Stimulated activated CD8-positive, alpha-beta memory T cell treated with anti-CD3 and anti-CD28 coated beads, Interleukin-4, amount 100 ng/mL, for 4 hours (primary cell): ENCODE measurements at places on chromosomes 13 and 19.

DNA sequence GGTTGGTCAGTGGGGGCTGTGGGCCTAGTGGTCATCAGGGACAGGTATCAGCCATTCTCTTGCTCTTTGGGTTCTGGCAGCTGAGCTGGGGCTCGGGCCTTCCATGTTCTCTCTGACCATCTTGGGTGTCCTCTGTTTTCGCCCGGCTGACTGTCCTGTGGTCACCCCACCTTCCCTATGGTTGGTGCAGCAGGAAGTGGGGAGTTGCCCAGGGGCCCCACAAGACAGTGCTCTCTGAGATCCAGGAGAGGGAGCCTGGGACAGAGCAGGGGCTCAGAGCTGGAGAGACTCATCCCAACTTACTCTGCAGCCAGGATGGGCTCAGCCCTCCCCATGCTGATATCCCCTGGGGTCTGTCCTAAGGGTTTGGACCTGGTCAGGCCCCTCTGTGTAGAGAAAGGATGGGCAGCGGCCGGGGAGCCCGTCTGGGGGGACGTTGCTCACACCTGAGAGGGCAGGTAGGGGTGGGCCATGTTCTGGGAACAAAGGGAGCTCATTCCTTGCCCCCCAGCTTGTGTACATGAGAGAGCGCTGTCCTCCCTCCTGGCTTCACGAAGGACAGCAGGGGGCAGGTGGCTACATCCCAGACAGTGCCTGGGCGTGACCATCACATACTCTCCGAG, 937 bp upstream of the CEACAM8 start:
- no peak for DNase-seq

DNA sequence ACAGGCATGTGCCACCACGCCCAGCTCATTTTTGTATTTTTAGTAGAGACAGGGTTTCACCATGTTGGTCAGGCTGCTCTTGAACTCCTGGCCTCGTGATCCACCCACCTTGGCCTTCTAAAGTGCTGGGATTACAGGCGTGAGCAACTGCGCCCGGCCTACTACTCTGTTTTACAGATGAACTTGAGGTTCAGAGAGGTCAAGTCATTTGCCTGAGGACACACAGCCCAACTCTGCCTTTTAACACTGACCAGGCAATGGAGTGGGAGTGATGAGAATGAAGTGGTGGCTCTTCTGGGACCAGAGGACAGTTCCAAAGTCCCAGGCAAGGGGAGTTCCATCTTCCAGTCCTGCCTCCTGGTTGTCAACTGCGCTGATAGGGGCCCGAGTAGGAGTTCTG, 41.4 kb downstream of the CERS4 start:
- DNase-seq = no peak

- DNase-seq = no peak
These were observed 773 bp downstream of the LIM2 start for GRCh38 chr19:51386882-51387520.

- DNase-seq = no peak
These were observed 11.3 kb upstream of the FFAR2 start for GRCh38 chr19:35436477-35437405.

DNA sequence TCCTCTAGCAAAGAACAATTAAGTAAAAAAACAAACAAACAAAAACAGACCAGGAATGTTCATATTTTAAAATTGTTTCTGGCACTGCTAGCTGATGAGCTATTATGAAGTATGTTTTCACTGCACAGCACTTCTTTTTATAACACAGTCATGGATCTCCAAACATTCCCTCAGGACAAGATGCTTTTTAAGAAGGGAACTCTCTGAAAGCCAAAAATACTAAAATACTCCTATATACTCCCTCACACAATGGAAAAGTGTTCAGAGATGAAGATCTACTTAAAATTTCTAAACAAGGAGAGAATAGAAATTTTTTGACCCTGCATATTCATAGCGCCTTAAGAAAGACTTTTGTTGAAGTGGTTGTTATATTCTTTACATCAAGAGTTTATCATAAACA, 926.8 kb downstream of the DIAPH3 start:
- no peak for DNase-seq

DNA sequence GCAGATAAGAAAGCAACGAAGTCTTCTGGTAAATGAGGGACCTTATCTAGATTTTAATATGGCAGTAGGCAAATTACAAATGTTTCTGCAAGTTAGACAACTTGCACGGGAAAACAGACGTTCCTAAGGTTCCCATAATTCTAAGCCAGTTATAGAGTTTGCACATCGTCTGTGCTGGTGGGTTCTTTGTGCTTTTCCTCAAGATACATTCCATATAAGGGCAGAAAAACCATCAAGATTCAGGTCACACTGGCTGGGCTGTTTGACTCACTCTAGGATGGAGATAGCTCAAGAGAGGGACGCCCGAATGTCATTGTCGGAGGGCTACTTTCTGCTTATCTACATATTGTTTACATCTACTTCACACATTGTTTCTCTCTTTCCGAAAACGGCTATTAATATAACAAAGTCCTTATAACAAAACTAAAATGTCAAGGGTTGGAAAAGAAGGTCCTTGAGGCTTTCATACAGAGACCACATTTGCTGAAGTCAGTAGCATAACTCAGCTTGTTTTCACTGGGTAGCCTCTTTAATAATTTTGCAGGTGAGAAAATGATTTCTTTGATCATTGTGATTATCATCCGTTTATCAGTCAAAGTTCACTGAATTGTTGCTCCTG, 44.4 kb downstream of the SOX1 start:
- DNase-seq = no peak

GRCh38 chr19:8585894-8586750, 8.9 kb upstream of the MYO1F start:
- no peak for DNase-seq

GRCh38 chr13:44927968-44928367, 61.3 kb downstream of the NUFIP1 start:
- no peak for DNase-seq

DNA sequence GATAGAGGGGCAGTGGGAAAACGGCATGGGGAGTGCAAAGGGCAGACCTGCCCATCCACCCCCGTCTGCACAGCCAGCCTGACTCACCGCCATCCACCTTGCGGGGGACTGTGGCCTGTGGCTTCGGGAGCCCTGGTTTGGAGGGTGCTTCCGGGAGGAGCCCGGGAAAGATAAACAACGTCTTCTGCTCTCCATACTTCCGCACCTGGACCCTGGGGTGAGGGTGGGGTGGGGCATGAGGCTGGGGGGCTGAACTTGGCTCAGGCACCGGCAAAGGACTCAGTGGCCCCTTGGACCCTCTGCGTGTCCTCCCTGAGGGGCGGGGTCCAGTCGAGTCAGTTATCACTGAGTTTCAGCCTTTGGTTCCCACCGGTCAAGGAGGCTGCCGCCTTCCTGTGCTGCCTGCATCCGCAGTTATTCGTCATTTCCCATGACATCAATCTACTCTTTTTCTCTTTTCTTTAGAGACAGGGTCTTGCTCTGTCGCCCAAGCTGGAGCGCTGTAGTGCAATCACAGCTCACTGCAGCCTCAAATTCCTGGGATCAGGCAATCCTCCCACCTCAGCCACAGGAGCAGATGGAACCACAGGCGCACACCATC, 3.2 kb downstream of the GPR108 start:
- DNase-seq = no peak

DNA sequence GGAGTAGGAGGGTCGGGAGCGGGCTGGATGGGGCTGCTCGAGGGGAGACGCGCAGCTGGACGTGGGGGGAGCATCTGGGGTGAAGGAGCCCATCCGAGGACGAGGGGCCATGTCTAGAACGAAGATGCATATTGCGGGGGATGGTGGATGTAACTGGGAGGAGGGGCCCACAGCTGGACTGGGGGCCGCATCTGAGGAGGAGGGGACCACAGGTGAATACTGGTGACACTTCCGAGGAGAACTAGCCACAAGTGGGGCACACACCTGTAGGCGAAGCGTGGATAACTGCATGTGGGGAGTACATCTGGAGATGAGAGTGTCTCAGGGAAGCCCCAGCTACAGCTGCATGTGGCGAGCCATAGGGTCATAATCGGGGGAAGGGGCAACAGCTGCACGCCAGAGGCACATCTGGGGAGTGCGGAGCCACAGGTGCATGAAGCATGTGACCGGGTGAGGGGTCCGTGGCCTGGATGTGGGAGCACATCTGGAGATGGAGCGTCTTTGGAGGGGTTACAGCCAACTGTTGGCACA, 402 bp downstream of the ZSWIM9 start:
- DNase-seq = no peak

DNA sequence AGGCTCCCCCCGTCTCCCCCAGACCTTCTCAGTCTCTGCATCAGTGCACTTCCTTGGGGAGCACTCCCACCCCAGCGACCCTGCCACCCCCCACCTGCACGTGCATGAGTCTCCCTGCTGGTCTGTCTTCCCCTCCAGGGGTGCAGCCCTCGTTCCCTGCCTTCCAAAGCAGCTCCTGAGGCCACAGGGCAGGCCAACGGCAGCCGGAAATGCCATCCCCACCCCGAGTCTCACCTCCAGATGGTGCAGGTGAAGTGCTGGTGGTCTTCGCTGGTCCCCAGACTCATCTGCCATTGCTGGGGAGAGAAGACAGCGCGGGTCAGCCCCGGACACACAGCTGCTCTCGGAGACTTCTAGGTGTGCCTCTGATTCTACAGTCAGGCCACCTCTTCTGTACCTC, 5.5 kb downstream of the MYDGF start:
- no peak for DNase-seq

- DNase-seq = no peak
These were observed 88.8 kb downstream of the IER2 start for GRCh38 chr19:13238891-13239534.

DNA sequence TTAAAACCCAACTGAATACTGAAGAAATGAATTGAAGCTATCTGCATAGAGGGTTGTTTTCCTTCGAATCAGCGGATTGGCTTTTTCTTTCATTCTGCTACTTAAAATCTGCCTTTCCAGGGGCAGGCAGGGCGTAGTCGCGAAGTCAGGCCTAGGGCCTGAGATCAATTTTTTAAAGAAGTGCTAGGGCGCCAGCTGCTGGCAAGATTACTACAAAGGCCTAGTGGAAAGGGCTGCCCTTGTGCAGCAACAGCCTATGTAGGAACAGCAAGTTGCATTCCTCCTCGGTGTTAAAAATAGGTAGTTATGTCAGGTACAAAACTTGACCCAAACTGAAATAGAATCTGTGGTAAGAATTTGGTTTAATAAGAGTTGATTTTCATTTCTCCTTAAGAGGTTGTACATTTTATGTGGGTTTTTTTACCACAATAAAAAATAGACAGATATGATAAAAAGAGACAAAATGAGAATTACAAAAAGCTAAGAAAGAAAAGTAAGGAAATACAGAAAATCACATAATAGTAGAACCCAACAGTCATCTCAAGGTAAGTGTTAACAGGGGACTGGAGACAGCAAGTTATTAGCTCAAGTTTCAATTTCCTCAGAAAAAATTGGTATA, 9.5 kb upstream of the URAD start:
- DNase-seq = no peak

DNA sequence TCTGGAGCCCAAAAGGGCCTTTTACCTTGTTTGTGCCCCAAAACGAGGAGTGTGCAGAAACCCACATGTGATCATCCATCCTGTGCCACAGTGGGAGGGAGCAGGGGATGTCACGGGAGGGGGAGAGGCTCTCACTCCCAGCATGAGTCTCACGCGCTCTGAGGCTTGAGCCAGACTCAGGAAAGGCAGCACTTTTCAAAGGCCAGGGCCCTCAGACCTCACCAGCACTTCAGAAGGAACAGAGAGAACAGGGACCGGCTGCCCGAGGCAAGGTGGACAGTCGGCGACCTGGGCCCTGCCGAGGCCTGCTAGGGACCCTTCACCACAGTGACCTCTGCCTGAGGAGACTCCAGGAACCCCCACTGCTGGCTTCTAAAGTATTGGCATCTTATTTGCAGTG, 71.7 kb upstream of the WASF3 start:
- DNase-seq = no peak

DNA sequence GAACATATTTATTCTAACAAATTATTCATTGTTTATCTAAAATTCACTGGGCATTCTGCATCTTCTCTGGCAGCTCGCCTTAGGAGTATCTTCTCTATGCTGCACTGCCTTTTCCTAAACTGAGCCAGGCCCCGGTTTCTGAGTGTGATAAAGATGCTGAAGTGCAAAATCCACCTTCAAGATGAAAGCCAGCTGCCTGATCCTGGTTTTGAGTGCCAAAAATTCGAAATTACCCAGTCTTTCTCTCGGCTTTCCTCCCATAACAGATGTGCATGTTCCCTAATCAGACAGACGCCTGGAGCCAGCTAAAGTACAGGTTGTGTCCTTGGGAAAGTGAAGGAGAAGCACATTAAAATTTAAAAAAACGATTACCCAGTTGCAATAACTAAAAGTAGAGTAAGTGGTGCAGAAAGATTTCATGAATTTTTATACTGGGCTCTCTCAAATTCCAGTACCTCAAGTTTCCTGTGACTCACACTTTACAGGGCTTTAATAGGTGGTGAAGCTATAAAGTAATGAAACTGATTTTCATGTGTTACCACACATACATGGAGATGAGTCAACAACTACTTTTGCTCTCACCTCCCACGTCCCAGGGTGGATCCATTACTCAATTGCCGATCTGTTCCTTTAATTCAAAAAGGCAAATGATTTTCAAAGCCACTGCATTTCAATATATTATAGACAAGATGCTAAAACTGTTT, 65.0 kb upstream of the GTF2F2 start:
- DNase-seq = peak; percentile 7

- no peak for DNase-seq
These were observed 82.6 kb downstream of the PCDH9 start for GRCh38 chr13:67147342-67148133.

GRCh38 chr19:47545061-47545948, 27.6 kb downstream of the ZNF541 start:
- DNase-seq = no peak

DNA sequence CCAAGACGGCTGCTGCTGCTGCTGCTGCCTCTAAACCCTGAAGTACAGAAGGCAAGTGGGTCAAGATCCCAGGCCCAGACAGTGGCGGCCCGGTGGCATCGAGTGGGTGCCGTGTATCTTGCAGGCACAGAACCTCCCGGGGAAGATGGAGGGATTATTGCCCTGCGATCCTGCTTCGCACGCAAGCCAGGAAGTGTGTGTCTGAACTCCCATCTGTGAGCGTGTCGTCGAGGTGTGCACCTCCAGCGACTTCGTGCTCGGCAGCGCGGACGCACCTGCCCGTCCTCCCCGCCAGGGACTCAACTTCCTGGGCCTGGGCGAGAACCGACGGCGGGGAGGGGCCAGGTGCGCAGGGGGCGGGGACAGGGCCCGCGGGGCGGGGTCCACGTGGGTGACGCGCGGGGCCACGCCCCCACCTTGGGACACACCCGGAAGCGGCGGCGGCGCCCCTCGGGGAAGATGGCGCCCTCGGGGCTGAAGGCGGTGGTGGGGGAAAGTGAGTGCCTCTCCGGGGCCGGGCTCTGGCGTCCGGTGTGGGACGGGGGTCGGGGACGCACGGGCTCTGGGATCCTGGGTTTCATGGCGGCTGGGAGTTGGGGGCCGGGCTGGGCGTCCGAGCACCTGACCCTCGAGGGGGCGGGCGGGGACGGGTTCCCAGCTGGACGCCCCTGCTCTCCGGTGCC, at the start of gene STXBP2:
Gene STXBP2 (plus strand): TSS at position 420 of the 683 bp plus-strand sequence. CDS start 40 bp downstream, at position 460.
- peak; percentile 91 for DNase-seq

DNA sequence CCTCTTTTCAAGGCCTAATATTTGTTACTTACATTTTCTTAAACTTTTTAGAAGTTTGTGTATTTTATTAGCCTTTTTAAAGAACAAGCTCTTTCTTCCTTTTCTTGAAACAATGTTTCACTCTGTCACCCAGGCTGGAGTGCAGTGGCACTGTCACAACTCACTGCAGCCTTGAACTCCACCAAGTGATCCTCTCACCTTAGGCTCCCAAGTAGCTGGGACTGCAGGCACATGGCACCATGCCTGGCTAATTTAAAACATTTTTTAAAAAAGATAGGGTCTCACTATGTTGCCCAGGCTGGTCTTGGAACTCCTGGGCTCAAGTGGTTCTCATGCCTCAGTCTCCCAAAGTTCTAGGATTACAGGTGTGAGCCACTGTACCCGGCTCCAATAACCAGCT, 192.2 kb upstream of the SPRY2 start:
- DNase-seq = no peak

- DNase-seq = no peak
These were observed 214.6 kb downstream of the URI1 start for GRCh38 chr19:30156646-30157045.
